ENCODE measurements at places on chromosomes 2 and 18.
A peak's percentile ranks its signal among the peaks of the same experiment; 100 is the strongest.

GRCh38 chr2:41724465-41724864 is 323.4 kb upstream of the PKDCC start:
- no peak for DNase-seq

DNA sequence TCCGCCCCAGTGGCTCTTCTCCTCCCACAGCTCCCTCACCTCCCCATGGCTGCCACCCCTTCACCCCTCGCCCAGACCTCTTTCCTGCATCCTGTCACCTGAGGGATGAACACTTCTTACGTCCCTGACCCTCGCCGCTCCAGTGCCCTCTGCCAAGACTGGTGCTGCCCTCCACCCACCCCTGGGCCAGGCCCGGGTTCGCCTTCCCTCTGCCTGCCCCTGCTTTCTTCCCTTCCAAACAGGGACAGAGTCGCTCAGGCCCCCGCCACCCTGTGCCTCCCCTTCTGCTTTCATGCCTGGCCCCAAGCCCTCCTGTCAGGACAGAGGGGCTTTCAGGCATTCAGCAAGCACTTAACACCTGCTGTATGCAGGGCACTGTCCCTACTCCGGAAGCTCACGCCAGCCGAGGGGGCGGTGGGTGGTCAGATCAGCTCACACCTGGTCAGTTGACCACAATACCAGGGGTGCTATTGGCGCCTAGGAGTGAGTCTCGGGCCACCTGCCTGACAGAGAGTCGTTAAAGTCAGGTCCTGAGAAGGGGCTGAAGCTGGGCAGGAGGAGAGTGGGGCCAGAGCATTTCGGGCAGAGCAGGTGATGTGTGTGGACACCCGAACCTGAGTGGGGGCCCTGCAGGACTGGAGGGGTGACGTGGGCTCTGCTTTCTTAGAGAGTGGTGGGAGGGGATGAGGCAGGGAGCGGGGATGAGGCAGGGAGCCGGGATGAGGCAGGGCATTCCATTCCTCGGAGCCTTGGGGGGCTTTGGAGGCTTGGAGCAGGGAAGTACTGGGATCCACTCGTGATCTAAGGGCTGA is 26.0 kb upstream of the HPCAL1 start:
- no peak for DNase-seq

GRCh38 chr2:47907039-47907781 is 912 bp upstream of the FBXO11 start:
- no peak for DNase-seq

DNA sequence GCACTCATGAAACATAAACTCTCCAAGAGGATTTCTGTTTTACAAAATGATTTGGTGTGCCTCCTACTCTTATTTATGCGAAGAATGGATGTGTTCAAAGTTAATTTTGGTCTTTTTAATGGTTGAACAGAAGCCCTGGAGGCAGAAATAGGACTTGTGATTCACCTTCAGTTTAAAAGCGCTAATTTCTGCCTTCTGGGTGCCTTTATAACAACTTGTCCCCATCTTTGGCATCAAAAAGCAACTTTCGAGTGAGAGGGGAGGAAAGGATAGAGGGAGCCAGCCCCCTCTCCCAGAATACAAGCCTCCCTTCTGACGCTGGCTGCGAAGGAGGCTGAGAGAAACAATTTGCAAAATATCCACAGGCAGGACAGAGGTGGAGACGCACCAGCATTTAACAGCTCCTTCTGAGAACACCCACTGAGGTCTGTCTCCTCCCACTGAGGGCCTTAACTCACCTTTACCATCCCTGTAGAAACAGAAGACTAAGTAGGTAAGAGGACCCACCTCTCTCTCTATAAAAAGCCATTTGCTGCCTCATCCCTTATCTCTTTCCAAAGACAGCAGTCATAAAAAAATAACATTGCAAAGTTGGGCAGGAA is 24.3 kb upstream of the BCL11A start:
- DNase-seq: no peak

GRCh38 chr18:6729247-6730091 is at the start of gene ARHGAP28:
Gene ARHGAP28 (plus strand): TSS chr18:6729716. CDS start chr18:6729822, 106 bp downstream.
- peak; percentile 63 for DNase-seq

DNA sequence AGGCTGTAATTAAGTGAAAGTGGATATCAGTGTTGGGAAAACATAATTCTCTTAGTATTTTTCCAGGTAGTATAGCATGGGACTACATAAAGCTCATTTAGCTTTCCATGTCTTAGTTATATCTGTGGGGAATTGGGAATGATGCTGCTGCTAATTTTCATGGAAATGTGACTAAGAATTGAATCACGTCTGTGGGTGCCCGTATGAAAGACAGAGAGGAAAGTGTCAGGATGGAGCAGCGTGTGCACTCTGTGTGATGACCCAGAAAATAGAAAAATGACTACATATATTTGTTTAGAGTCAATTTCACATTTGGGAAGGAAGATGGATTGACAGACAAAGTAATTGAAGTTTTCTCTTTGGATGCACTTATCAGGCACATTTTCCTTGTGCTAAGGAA is 212.1 kb downstream of the PTPRM start:
- DNase-seq: no peak
